ENCODE measurements at places on chromosomes 5 and 9.

- no peak for DNase-seq
Observed at GRCh38 chr9:99185934-99186333, 35.8 kb downstream of the ALG2 start.

DNA sequence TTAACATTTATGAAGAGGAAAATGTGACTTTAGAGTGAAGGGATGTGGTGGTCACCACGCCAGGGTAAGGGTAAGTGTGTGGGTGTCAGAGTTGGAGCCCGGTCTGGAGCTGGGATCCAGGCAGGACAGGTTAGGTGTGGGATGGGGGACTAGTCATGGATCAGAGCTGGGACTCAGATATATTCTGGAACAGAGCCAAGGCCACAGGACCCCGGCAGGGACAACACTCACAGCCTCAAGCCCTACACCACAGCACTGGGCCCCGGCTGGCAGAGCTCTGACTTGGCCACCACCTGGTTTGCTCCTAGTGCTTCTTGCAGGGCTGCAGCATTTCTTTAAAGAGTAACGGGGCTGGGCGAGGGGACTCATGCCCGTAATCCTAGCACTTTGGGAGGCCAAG, 47.4 kb downstream of the C5orf15 start:
- DNase-seq: no peak

- no peak for DNase-seq
Observed at GRCh38 chr9:25377039-25377438, 301.2 kb downstream of the TUSC1 start.

DNA sequence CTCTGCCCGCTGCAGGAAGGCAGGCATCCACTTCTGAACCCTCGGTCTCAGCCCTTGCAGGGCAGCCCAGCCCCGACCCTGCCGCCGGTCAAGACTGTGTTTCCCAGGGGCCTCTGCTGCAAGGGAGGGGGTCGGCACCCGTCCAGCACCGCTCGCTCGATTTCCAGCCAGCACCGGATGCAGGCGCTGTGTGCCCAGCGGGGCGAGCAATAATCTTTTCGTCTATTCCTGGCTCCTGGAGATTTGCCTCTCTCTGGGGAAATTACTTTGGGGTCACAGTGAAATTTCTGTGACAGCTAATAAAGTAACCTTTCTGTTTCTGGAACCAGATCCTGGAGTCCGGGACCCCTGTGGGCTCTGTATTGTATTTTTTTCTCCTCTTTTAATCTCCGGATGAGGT, 155.3 kb downstream of the COL23A1 start:
- peak; percentile 32 for DNase-seq

DNA sequence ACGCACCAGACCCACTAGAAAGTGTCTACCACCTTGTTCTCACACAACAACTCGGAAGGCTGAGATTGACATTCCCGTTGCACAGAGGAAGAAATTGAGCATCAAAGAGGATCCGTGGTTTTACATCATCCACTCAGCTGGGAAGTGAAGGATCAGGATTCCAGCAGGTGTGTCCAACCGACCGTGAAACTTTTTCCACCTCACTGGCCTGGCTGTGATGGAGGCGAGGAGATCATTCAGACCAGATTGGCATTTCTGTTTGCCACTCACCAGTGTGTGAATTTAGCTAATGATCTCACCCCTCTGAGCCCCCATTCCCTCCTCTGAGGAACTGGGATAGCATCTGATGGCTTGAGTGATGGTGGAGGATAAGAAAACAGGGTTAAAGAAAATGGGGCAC, 46.7 kb upstream of the CPLX2 start:
- no peak for DNase-seq

DNA sequence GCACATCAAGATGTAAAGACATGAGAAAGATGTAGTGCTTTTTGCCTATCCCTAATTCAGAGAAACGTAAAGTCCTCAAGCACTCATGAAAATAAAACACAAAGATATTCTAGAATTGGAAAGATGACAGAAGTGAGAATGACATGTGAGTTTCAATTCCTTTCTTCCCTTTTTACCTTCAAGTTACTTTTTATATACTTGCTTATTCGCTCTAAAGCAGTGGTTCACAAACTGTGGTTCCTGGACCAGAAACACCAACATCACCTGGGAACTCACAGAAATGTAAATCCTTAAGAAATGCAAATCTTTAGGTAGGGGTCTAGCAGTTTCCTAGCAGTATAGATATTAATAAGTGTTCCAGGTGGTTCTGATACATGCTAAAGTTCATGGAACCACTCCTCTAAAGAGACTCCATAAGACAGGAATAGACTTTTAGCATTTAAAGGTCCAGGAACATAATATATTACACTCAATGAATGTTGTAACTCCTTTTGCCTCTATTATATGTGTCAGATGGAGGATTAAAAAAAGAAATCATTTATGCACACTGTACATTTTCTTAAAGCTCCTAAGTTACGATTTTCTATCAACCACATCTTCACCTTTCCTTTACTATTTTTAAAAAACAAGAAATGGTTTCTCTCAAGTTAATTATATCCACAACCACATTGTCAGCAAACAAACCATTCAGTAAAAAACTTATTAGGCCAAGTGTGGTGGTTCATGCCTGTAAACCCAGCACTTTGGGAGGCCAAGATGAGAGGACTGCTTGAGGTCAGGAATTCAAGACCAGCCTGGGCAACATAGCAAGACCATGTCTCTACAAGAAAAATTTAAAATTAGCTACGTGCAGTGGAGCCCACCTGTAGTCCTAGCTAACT, 39.9 kb downstream of the ERP44 start:
- no peak for DNase-seq

- no peak for DNase-seq
Observed at GRCh38 chr9:13994240-13994639, 319.7 kb downstream of the NFIB start.

- no peak for DNase-seq
Observed at GRCh38 chr5:180589771-180590542, 1.3 kb downstream of the SCGB3A1 start.

GRCh38 chr5:123344816-123345426, 78.3 kb downstream of the CEP120 start:
- no peak for DNase-seq

GRCh38 chr9:129009584-129010141, 18.5 kb downstream of the SH3GLB2 start:
- DNase-seq: no peak

- no peak for DNase-seq
Observed at GRCh38 chr5:107223066-107223465, 447.7 kb downstream of the EFNA5 start.

- no peak for DNase-seq
Observed at GRCh38 chr9:88954066-88954465, 37.2 kb upstream of the S1PR3 start.

DNA sequence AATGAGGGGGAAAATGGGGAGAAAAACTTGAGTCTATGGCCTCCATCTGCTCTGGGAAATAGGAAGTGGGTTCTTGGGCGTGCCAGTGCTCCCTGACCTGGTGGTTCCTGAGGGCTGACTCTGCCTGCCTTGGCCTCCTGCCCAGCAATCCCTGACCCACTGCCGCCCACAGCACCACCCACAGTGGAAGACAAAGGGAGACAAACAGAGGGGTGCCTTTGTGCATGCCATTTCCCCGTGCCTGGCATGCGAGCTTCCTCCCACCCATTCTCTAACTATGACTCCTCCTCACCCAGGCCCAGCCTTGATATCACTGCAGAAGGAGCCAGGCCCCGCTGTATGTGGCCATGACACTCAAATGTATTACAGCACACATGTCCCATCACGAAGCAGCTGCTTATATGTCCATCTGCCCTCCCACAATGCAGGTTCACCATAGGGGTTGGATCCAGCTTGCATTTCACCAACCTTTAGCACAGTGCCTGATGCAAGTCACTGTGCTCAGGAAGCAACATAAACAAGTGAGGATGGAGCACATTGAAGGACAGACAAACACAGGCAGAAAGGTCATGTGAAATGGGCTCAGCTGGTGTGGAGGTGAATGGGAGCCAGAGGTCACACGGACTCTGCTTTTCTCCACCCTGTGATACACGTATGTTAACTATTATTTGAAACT, 84.4 kb downstream of the ADRB2 start:
- no peak for DNase-seq

- DNase-seq: peak; percentile 28
Observed at GRCh38 chr5:166716856-166717492, 1574.5 kb upstream of the WWC1 start.

DNA sequence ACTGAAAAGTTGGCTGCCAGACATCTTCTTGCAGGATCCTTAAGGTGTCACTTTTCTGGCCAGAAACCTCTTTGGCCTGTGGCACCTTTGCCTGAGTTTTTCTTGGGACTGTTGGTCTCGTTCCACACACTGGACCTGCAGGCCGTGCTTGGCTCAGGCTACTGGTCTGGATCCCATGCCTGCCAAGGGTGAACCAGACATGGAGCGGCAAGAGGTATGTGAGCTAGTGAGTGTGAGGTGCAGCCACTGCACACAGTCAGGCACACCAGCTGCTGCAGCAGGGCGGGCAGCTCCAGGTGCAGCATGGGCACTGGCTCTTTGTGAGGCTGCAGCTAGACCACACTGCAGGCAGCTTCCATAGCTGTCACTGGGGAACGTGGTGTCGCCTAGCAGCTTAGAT, 47.9 kb downstream of the NDUFAF2 start:
- DNase-seq: no peak

DNA sequence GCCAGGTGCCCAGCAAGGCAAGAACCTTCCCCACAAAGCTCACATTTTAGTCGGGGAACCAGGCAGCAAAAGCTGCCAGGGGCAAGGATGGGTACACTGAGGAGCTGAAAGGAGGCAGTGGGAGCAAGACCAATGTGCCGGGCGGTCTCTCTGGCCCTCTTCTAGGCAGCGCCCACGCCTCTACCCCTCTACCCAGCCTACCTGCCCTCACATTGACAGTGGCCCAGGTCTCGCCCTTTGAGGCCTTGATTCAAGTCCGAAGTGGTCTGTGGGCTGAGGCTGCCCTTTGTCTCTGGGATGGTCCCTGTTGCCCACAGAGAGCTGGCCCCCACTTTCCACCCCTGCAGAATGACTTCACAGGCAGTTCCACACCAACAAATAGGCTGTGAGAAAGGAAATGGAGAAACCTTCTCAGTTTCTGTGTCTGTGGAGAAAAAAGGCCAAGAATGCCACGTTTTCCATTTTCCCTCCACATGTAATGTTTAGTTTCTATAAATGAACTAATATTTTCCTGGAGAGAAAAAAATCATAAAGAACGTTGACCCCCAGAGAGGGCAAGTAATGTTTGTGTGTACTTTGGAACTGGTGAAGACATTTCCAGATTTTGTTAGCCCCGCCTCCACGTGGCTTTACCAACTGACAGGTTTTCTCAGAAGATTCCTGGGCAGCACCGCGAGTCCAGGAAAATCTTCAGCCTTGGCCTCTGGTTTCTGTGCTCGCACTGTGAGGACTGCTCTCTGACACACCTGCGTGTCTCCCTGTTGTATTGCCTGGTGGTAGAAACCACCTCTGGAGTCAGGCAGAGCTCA, 57.4 kb upstream of the ANGPTL2 start:
- no peak for DNase-seq

DNA sequence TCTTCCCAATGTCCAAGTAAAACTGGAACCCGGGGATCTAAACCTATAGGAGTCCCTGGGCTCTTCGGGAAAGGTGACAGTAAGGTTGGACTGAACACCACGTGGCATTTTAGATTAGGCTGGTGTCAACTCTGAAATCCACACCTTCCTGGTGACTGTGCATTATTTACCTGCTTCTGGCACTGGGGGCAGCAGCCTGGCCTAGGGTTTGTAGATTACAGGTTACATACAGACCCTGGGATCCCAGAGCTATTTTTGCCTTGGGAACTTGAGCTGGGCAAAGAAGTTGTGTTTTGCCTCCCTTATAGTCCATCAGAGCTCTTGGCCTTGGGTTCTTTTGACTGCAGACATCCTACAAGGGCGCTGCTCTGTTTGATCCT, 173.2 kb downstream of the DAB2IP start:
- no peak for DNase-seq

- DNase-seq: no peak
Observed at GRCh38 chr9:72898784-72899733, 53.8 kb downstream of the ALDH1A1 start.

DNA sequence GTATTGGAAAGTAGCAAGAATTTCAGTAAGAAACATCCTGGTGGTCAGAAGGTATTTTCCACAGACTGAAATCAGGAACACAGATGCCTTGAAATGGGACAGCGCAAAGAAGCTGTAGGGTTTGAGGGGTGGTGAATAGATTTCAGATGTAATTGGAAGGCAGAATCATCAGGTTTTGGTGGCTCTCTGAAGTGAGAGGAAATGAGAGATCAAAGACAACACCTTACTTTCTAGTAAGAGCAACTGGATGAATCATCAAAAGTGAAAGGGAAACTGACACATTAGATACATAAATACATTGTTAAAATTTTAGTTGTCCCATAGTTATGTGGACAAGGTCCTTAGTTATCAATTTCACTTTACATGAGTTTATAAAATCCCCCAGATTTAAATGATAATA, 188.2 kb upstream of the SLC27A6 start:
- DNase-seq: no peak

DNA sequence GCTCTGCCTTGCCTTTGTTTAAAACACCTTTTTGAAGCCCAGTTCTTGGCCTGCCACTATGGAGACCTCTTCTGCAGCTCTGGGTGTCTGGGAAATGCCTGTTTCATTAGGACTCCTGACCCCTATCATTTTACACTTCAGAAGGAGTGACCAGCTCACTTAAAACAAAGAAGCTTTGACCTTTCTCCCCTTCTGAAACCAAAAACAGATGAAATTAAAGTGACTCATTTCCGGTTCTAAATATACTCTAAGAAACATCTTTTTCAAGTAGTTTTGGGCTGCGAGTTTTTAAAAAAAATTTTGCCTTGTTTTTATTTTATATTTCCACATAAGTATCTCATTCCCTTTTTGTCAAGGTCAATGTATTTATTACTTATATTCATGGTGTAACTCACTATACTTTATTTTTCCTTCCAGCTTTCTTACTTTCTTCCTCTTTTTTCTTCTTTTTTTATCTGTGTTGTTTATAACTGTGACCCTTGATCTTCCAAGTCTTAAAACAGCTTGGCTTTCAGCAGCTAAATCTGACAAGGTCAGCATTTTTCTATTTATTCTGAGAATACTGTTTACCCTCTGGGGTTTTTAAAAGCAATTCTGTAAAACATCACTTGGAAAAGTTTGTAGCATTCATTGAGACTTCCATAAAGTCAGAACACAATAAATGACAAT, 672.9 kb downstream of the NR2F1-AS1 start:
- no peak for DNase-seq

DNA sequence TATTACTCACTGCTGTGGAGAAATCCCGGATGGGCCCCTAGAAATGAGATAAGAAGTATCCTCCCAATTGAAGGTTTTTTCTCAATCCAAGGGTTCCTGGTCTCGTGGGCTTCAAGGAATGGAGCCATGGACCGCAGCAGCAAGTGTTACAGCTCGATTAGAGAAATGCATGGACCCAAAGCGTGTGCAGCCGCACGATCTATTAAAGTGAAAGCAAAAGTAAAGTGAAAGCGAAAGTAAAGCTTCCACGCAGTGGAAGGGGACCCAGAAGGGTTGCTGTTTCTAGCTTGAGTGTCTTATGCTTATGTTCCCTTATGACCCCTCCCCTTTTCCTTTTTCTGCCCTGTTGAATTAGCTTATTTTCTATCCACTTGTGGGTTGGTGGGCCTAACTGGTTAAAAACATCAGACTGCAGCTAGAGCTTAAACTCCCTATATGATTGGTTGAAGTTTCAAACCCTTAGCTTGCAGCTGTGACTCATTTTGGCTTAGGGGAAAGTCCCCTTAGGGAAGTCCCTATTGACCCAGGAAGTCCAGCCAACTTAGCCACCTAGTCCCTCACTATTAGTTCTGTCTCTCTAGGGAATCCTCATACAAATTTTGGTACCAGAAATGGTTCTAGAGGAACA, 1111.8 kb downstream of the TAF11L14 start:
- DNase-seq: peak; percentile 38

GRCh38 chr5:115594128-115595047, 7.9 kb downstream of the TICAM2 start:
- DNase-seq: no peak
